ENCODE measurements at places on chromosomes 4 and X. TPM values are rescaled to one million over a fixed set of nuclear protein-coding genes. Genes with fewer than 3 reads are reported as not detected.
A peak's percentile ranks its signal among the peaks of the same experiment; 100 is the strongest.

DNA sequence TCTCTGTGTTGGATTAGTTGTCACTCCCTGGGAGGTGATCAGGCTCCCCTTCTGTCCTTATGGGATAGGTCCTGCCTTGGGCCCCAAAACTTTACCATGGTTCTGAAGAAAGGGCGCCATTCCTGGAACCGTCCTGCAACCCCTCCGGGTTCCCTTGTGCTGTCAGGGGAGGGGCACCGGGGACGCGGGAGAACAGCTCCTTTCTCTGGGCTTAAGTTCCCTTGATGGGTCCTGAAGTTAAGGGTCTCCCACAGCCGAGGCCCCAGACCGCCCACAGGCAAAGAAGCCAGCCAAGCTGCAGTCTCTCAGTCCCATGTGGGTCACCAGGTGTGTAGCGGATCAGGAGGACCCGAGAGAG, 44.8 kb downstream of the UGT2A3 start:
- no peak for DNase-seq

- DNase-seq, result peak; percentile 25
Measured at GRCh38 chrX:23871905-23872546, 35.7 kb downstream of the APOO start.

UPF3B gene
- 1.7 TPM for total RNA-seq

- DNase-seq, result peak; percentile 50
Measured at GRCh38 chrX:9141496-9141895, 107.6 kb upstream of the FAM9B start.

- DNase-seq, result no peak
Measured at GRCh38 chrX:1336948-1337779, 579 bp downstream of the IL3RA start.

All from fibroblast of villous mesenchyme (primary cell).